ENCODE measurements at places on chromosomes 12 and 14.

DNA sequence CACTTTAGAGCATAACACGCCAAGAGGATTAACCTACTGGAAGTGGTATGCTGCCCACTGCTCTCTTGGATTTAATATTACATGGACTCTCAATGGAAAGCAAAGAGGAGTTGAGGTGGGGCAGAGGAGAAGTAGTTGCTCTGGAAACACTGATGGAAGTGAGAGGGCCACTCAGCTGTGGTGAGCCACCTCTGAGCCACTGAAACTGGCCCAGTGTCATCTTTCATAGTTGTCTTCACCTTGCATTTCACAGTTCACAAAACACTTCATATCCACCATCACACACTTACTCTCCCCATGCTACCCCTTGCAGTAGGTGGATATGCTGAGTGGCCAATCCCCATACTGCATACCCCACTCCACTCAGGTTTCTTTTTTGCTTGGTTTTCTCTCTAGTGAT, 12.2 kb upstream of the PCED1B start:
- no peak for DNase-seq

- no peak for DNase-seq
Observed at GRCh38 chr12:53518381-53518780, 11.1 kb upstream of the NPFF start.

DNA sequence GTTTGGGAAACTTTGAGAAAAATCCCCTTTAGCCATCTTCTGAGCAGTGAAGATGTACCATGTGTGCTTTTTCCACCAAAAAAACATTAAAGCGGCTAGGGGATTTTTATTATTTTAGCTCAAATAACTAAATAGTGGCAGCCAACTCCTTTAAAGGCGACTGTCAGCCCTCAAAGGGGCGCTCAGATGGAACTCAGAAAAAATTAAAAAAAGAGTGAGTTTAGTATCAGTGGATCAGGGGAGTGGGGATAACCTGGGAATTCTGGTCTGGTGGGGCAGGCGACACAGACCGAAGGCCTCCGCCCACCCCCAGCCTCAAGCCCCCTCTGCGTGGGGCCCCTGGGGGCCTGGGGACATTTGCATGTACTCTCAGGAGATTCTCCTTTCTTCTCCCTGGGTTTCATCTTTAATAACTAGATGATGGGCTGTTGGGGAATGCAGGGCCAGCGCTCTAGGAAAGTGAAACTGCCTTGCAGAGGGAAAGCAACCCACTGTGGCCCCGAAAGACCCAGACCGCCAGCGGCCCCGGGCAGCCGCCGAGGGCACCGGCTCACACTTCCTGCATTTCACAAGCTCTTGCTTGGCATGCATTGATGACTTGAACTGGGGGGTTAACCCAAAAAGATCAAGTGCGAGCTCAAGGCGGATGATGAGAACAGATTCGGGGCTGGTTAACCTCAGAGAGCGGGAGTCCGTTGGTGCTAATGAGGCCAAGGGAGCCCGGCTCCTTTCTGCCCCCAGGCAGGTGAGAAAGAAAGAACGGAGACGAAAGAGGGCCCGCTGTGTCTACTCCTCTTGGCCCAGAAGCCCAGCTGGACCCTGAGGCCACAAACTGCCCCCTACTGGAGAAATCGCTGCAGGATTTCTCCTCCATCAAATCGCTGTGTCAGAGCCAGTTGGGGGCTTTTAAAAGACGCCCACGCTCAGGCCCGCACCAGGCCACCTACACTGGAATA, 7.3 kb upstream of the BATF start:
- peak; percentile 19 for DNase-seq

- no peak for DNase-seq
Observed at GRCh38 chr12:14880890-14881453, 4.7 kb downstream of the MGP start.

DNA sequence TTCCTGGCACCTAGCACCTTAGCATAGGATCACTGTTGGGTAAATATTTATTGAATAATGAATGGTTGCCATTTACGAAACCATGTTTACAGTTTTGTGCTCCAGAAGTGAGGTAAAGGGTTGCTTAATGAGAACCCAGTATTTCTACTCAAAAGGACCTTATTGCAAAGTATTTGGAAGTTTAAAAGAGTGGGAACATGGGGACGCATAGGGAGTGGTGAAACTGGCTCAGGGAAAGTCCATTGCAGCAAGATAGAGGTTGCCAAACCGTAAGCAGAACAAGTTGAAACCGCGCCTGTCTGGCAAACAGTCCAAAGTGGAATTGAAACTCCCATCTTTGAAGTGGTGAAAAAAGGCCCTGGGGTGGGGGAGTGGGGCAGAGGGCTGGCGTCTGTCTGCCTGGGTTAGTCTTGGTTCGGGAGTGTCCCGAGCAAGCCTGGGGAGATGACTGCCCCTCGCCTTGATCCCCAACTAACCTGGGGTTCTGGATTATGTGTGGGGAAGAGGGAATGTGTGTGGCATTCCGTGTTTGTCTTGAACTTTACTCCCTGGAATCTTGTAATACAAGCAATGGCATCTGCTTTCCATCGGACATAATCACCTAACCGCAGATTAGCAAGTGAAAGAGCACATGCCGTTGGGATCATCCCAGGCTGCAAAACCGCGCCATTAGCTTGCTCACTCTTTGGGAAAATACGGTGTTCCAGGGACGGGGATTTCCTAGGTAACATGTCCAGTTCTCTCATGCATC, 7.2 kb downstream of the ALDH2 start:
- DNase-seq, result peak; percentile 13

- DNase-seq, result no peak
Observed at GRCh38 chr14:52352061-52352491, 38.0 kb downstream of the PTGER2 start.

- no peak for DNase-seq
Observed at GRCh38 chr14:52032204-52032801, 36.6 kb downstream of the NID2 start.

- DNase-seq, result peak; percentile 7
Observed at GRCh38 chr14:69543341-69544115, 31.1 kb downstream of the CCDC177 start.

- DNase-seq, result no peak
Observed at GRCh38 chr12:50579757-50580267, 75.0 kb downstream of the DIP2B start.

- no peak for DNase-seq
Observed at GRCh38 chr14:75283833-75284563, 5.4 kb downstream of the FOS start.

- DNase-seq, result no peak
Observed at GRCh38 chr14:72619111-72619571, 274.8 kb downstream of the DPF3 start.

DNA sequence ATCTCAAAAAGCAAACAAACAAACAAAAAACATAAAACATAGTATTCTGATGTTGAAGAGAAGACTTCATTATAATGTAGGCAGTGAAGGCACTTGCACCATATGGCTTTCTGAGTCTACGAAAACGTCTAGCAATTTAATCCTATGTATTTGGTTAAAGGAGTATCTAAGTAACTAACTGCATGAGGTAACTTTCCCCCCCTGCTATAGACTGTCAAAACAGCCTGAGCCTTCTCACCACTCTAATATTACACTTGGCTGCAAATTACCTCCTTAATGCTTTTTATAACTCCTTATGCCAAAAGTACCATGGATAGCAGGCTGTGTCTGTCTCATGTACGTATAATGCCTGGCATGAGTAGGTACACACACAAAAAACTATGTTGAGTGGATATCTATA, 607.6 kb upstream of the FLRT2 start:
- DNase-seq, result no peak

GRCh38 chr14:76550534-76550933, 174.6 kb downstream of the ESRRB start:
- no peak for DNase-seq

GRCh38 chr14:49931523-49931922, 38.6 kb downstream of the ARF6 start:
- DNase-seq, result no peak

DNA sequence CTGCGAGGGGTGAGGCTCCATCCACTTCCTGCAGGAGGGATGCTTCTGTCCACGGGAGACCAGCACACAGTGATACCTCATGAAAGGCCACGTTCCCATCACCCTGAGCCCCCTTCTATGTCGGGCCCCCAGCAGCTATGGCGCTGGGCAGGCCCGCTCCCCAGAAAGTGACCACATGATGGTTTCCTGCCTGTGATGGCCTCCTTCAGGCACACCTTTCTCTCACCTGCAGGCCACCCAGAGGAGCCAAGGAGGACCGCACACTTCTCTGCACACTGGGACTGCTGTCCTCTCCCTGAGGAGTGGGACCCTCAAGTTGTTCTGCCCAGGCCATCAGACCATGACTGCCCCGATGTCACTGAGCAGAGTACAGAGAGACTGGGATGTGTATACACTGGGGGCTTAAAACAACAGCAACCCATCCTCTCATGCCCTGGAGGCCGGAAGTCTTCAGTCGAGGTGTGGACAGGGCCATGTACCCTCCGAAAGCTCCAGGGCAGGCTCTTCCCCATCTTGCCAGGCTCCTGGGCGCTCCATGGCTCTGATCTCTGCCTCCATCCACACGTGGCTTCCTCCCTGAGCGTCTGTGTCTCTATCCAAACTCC, 158.9 kb downstream of the PIWIL1 start:
- no peak for DNase-seq

- DNase-seq, result no peak
Observed at GRCh38 chr12:19739195-19739776, 300.0 kb downstream of the AEBP2 start.

- no peak for DNase-seq
Observed at GRCh38 chr12:130591736-130592135, 124.4 kb downstream of the RIMBP2 start.

- no peak for DNase-seq
Observed at GRCh38 chr12:96886998-96887677, 19.9 kb upstream of the NEDD1 start.

- no peak for DNase-seq
Observed at GRCh38 chr12:62730649-62731048, 204.3 kb downstream of the PPM1H start.

DNA sequence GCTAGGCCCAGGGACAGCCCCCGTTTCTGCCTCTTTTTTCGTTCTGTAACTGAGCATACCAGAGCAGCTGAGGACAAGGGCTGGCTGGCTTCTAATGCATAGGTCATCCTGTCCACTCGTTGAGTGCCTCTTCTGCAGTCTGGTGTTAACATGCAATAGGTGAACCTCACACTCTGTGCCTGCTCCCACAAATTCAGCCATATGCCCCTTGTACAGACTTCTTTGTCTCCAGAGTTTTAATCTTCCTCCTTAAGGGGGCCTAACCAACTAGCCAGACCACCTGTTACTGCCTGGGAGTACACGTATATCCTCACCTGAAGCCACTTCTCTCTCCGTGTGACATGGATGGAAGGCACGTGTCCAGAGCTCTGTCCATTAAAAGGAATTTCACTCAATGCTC, 111.1 kb downstream of the SLC15A4 start:
- no peak for DNase-seq

DNA sequence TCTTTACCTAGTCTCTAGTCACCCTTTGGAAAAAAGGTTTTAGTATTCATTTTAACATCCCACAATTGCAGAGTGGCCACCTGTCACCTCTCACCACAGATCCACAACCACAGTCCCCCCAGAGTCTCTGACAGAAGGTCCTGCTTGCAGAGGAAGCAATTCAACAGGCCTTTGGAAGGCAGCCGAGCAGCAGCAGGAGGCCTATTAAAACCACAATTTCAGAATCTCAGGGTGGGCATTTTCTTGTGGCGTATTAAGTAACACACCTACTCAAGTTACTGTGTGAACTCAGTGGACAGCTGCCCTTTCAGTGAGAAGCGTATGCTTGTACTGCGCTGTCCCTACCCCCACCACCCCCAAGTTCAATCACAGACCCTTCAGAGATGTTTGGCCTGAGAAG, 234.0 kb upstream of the HMGA2 start:
- no peak for DNase-seq

GRCh38 chr14:73245480-73246325, 8.4 kb downstream of the PAPLN start:
- DNase-seq, result no peak

GRCh38 chr14:65847075-65847847, 434.7 kb downstream of the FUT8 start:
- no peak for DNase-seq

DNA sequence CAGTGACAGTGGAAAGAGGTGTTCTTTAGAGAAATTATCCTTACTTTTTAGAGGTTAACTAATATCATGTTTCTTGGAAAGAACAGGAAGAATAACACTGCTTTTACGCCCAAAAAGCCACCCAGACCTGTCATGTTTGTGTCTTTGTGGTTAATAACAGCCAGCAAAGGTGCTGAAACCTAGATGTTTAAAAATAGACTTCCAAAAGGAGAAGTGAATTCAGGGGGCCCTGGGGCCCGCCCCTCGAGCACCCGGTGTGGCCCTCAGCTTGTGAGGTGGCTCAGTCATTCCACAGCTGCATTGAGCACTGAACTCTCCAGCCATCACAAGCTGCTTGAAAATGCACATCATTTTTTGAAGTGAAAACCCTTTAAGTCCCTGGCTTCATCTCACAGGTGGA, 20.8 kb upstream of the AMN start:
- DNase-seq, result no peak

DNA sequence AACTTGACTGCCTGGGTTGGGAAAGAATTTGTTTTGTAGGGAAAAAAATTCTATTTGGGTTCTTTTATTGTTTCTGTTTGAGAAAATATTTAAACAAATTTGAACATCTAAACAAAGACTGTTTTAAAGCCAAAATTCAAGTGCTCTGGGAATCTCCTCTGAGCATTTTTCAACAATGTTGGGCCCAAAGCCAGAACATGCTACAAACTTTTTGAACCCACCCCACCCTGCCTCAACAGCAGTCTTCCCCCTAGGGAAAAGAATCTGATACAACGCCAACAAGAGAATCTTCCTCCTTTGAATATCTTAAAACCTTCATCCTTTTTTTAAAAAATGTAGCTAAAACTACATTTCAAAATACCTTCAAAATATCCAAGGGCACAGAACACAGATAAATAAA, 20.4 kb upstream of the NID2 start:
- DNase-seq, result no peak

- no peak for DNase-seq
Observed at GRCh38 chr12:22855456-22855855, 230.5 kb downstream of the ETNK1 start.

GRCh38 chr12:7376196-7376595, 67.8 kb downstream of the CD163L1 start:
- DNase-seq, result no peak

DNA sequence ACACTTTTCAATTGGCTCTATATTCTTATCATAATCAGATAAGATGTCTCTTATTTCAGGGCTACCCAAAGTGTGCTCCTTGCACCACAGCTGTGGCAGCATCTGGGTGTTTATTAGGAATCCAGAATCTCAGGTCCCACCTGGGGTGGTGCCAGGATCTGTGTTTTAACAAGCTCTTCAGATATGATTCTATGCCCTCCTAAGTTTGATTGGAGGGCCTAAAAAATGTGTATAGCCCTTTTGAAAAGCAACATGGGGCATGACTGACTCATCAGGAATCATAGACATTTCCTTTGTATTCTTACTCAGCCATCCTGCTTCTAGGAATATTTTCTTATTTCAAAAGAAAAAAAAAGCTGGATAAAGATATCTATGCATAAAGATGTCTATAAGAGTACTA, 103.1 kb downstream of the HELB start:
- DNase-seq, result no peak

GRCh38 chr12:132248453-132249167, 80.8 kb downstream of the GALNT9 start:
- peak; percentile 19 for DNase-seq
